ENCODE measurements at places on chromosomes 12 and 14. TPM values are rescaled to one million over a fixed set of nuclear protein-coding genes. Genes with fewer than 3 reads are reported as not detected.

The LRTM2 gene
- 0.34 TPM for total RNA-seq

The LMNTD1 gene
- total RNA-seq: not detected

The SMCO2 gene
- not detected for total RNA-seq

The FGF6 gene
- not detected for total RNA-seq

The LTBP2 gene
- 0.35 TPM for total RNA-seq

The NXPH4 gene
- total RNA-seq: not detected

The TMTC1 gene
- 0.13 TPM for total RNA-seq

The KLRK1 gene
- total RNA-seq: 19.4 TPM

The SELPLG gene
- total RNA-seq: 19.0 TPM

The LAG3 gene
- total RNA-seq: 86.4 TPM

DNA sequence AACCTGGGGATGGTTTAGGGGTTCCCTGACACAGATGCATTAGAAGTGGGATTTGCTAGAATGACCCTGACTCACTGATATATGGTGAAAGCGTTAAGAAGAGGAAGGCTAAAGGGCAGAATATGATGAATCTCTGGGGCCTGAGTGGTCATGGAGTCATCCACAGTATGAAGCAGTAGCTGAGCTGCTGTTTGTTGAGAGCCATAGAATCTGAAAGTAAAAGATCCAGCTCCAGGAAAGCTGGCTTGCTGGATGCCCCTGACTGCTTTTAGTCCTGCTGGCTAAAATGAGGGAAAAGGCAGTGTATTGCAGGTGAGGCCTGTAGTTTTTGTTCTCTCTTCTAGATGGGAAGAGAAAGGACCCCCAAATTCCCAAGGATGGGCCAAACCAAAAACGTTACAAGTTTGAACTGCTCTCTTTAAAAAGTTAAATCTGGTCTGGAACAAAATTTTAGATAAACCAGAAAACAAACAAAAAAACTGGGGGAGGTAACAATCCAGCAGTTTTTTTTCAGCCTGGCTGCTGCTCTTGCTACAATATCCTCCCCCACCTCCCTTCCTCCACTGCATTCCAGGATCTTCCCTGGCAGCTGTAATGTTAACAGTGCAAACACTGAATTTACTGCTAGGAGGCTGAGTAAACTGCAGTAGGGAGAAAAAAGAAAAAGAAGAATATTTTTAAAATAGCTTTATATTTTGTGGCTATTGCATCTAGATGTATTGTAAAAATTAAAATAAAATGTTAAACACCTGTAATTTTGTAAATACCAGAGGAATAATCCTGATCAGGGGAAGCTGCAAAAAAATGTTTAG, 16.5 kb downstream of the SEL1L start:
- DNase-seq: no peak

GRCh38 chr14:51644217-51644933, 7.3 kb upstream of the FRMD6 start:
- no peak for DNase-seq

GRCh38 chr14:70317969-70318634, 41.4 kb downstream of the COX16 start:
- DNase-seq: no peak

- no peak for DNase-seq
Observed at GRCh38 chr14:69937367-69938081, 58.3 kb downstream of the SMOC1 start.

GRCh38 chr14:22535126-22535525, 53.9 kb downstream of the DAD1 start:
- DNase-seq: no peak

GRCh38 chr14:69263771-69264170, 3.8 kb downstream of the GALNT16 start:
- no peak for DNase-seq

GRCh38 chr14:105745433-105746123, 219.2 kb downstream of the TMEM121 start:
- no peak for DNase-seq

GRCh38 chr12:109542876-109543275, 30.4 kb downstream of the MMAB start:
- DNase-seq: no peak

- no peak for DNase-seq
Observed at GRCh38 chr14:75452900-75453816, 25.3 kb downstream of the JDP2 start.

- DNase-seq: no peak
Observed at GRCh38 chr12:121701667-121702277, 10.8 kb upstream of the TMEM120B start.

- DNase-seq: no peak
Observed at GRCh38 chr14:98689951-98690350, 582.0 kb downstream of the BCL11B start.

- DNase-seq: no peak
Observed at GRCh38 chr14:103488960-103489359, 33.7 kb downstream of the CKB start.

DNA sequence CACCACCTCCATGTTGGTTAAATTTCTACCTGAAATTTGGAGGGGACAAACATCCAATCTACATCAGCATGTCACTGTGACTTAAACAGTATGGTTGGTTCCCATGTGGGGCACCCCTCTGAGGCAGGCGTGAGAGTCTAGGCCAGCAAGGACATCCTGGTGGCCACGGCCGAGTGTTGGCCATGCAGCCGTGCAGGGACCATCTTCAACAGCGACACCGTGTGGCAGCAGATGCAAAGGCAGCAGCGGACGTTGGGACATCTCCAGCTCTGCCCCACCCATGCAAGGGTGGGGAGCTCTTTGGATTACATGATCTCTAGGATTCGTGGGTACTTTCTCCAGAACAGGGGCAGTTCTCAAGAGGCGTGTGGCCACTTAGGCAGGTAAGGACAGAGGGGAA, 49.8 kb downstream of the NOC4L start:
- no peak for DNase-seq

DNA sequence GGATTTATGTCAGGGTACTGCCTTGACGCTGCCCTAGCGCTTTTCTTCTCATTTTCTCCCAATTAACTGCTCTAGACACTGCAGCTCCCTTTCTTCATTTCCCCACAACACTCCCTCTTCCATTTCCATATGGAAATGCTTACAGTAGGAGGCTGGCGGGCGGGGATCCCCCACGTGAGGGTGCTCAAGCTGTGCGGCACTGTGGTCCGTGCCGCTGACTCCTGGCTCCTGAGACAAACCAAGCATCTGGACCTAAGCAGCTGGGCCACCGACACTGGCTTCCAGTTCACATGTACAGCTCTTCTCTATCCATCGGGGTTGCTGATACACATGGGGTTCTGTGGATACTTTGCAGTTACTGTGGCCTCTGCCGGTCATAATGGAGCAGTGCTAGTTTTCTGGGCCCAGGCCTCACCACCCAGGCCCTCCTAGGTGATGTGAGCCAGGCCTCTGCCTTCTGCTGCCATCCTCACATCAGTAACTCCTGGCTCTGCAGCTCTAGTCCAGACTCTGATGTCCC, 20.2 kb downstream of the TCHP start:
- no peak for DNase-seq

DNA sequence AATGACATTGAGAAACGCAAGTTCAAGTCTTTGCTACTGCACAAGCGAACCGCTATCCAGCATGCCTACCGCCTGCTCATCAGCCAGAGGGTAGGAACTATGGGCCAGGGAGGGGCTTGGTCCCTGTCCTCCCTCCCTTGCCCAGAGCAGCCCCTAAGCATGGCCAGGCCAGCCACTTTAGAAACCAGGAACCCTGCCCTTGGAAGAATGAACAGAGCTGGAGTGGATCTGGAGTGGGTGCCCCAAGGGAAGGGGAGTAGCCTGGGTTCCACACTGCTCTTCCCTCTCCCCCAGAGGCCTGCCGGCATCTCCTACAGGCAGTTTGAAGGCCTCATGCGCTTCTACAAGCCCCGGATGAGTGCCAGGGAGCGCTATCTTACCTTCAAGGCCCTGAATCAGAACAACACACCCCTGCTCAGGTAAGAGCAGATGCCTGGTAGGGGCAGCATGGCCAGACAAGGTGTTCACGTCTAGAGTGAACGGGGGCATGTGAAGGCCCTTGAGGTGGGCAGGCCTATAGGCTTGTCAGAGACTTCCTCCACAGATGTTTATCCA, 55.8 kb downstream of the TPCN1 start:
- DNase-seq: no peak

- no peak for DNase-seq
Observed at GRCh38 chr12:123267991-123268843, 3.4 kb downstream of the CDK2AP1 start.

GRCh38 chr12:115956659-115957058, 320.8 kb downstream of the MED13L start:
- no peak for DNase-seq

- peak; percentile 25 for DNase-seq
Observed at GRCh38 chr12:116759783-116760621, 21.9 kb downstream of the RNFT2 start.

DNA sequence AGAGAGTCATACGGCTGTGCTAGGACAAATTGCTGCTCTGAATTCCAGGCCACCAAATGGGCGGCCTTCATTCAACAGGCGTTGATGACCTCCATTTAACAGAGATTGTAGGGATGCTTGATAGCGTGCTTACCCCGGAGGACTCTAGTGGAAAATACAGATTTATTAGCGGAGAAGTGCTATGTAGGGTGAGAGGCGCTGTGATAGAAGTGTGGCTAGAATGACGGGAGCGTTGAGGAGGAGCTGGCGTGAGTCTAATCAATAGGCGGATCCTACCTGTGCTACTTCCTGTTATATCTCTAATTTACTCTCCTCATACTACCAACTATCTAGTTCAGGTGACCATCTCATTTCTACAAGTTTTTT, 668 bp downstream of the MRPS35 start:
- DNase-seq: no peak

- DNase-seq: no peak
Observed at GRCh38 chr14:100445436-100446088, 122.4 kb downstream of the SLC25A47 start.

- no peak for DNase-seq
Observed at GRCh38 chr14:94586635-94587034, 5.4 kb downstream of the SERPINA5 start.

GRCh38 chr12:4307593-4308333, 13.2 kb upstream of the TIGAR start:
- no peak for DNase-seq

DNA sequence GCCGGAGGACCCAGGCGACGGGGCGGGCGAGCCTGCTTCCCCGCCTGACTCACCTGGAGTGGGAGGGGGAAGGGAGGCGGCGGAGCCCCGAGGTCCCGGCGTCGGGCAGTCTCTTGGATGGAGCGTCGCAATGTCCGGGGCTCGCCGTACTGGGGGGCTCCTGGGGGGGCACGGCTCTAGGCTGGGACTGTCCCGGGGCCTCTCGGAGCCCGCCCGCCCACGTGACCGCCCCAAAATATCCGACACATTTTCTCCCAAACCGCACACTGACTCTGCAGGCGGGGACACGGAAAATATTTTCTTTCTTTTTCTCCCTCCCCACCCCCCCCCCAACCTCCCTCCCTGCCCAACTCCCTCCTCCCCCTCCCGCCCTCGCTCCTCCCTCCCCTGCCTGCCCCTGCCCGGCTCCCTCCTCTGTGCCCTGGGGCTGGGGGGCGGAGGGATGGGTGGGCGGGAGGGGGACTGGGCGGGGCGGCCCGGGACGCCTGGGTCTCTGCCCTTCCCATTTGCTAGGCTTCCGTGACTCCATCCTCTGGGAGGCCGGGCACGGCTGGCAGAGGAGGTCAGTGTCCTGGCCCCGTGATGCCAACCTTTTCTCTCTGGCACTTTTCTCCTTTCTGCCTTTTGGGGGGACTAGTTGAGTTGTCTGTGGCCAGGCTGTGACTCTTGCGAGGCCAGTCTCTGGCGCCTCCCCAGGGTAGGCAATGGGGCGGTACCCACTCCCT, at the start of gene RARG:
TSS of gene RARG (minus strand) at position 289 of the 725 bp plus-strand sequence. CDS start 4,664 bp downstream, outside the sequence.
- DNase-seq: peak; percentile 71

GRCh38 chr14:94213021-94213420, 38.9 kb downstream of the PPP4R4 start:
- DNase-seq: no peak

DNA sequence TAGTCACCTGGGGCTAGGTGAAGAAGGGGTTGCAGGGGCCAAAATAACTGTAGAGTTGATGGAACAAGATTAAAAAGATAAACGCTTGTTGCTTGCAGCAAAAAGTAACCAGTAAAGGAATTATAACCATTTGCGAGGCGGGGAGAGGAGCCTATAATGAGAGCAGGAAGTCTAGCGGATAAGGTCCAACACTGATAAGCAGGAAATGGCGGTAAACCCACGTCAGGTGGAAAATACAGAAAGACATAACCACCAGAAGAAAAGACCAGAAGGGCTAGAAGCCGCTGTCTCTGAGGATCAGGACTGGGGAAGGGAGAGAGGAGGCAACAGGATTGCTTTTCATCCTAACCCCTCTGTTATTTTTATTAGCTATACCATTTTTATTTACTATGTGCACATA, 303.3 kb downstream of the DPF3 start:
- no peak for DNase-seq

- no peak for DNase-seq
Observed at GRCh38 chr14:53327716-53328115, 174.6 kb upstream of the DDHD1 start.

DNA sequence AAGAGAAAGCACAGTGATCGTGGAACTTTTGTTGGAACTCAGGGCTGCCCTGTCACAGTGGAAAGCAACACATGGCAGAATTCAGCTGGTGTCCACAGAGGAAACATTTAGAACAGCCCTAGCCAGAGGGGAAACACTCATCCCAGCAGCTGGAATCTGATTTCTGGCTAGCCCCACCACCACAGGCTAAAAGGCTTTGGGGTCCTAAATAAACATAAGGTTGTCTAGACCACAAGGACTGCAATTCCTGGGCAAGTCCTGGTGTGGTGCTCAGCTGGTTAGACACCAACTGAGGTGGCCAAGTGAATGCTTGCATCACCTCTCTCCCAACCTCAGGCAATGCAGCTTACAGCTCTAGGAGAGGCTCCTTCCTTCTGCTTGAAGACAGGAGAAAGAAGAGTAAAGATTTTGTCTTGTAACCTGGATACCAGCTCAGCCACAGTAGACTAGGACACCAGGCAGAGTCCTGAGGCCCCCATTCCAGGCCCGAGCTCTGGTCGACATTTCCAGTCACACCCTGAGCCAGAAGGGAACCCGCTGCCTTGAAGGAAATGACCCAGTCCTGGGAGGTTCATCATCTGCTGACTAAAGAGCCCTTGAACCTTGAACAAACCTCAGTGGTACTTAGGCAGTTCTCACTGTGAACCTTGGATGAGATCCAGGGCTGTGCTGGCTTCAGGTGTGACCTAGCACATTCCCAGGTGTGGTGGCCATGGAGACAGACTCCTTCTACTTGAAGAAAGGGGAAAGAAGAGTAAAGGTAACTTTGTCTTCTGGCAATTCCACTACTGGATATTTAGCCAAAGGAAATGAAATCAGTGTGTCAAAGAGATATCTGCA, 85.4 kb upstream of the PLXNC1 start:
- no peak for DNase-seq
